ENCODE measurements at places on chromosomes 11 and 22.
A peak's percentile ranks its signal among the peaks of the same experiment; 100 is the strongest.

GRCh38 chr22:41387341-41387740 lies 5.6 kb downstream of the TEF start:
- no peak for DNase-seq

DNA sequence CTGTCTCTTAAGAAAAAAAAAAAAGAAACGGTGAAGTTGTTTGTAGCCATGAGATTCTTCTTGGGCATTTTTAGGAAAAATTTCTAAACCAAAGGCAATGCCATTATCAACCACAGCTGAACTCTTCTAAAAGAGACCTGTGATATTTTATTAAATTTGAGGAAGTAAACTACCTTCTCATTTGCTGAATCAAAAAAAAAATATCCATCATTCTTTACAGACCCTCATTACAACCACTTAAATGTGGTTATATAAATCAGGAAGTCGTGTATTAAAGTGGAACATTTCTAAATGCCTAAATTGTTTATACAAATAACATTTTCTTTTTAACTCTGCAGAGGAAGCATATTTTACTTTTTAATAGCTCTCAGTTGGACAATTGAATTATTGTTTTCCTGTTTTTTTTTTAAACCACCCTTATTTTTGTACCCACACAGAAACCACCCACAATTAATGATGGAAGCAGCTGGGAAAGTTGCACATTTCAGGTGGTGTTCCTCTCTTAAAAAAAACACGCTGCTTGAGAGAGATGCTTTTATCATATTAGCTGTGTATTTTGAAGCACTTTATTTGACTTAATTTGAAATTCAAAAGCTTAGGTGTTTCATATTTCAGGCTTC lies 91.2 kb downstream of the ARHGAP42 start:
- DNase-seq: no peak

GRCh38 chr11:46389450-46390330 lies 1.9 kb downstream of the CHRM4 start:
- DNase-seq: peak; percentile 86

- DNase-seq: no peak
These were observed 5.3 kb downstream of the CCDC157 start for GRCh38 chr22:30361916-30362650.

Measured in sciatic nerve (tissue), 2 donors.